ENCODE measurements at places on chromosomes 13 and 19.

- DNase-seq, result peak; percentile 45
Observed at GRCh38 chr19:42129399-42130253, 2.6 kb downstream of the POU2F2 start.

DNA sequence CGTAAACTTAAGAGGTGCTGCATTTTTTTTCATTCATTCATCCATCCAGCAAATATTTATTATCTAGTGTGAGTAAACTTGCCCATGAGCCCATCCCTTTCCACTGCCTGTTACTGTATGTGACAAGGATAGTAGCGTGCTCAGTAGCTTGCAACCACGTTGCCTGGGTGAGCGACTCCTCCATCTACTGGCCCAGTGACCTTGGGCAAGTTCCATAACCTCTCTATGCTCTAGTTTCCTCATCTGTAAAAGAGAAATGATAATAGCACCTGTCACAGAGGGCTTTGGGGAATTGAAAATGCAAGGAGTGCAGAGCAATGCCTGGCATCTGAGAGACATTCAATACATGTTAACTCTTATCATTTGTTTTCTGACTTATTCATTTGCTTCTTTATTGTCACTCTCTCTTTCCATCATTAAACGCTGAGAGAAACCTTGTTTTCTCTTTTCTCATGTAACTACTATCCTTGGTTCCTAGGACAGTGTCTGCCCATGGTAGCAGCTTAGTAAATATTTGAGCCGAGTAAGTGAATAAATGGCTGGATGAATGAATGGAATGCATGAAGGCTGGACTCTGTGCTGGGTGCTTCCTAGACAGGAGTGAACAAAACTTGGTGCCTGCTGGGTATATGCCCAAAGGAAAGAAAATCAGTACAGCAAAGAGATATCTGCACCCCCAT is 19.9 kb downstream of the LRCH1 start:
- no peak for DNase-seq

GRCh38 chr19:35851213-35852028 is 883 bp downstream of the NPHS1 start:
- DNase-seq, result no peak

DNA sequence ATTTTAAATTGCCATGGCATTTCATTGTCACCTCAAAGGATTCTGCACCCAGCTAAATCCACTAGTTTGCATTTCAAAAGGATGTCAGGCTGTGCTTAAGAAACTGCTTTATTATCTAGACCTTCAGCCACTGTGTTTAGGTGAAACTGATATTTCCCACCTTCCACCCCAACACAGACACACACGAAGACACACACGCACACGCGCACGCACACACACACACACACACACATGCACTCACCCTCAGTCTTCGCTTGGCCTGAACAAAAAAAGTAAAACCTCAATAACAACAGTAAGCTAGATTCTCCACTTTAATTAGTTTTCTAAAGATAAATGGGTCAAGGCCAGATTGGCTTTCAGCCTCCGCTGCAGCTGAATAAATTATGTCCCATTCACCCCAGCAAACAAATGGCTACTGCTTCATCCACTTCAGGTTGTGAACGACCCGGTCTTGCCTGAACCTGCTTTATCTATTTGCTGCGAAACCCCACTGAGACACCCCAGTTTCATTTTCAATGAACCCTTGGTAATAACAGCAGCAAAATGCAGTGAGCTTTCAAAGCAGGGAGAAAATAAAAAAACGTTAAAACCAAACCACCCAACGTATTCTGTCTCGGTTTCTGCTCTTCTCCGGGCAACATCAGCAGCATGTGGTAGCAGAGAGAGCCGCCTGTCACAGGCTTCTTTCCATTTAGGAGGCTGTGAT is 166.8 kb downstream of the DCT start:
- DNase-seq, result no peak

- DNase-seq, result no peak
Observed at GRCh38 chr13:59416561-59416960, 747.2 kb downstream of the DIAPH3 start.

GRCh38 chr19:18533058-18533457 is 10.3 kb downstream of the FKBP8 start:
- no peak for DNase-seq

DNA sequence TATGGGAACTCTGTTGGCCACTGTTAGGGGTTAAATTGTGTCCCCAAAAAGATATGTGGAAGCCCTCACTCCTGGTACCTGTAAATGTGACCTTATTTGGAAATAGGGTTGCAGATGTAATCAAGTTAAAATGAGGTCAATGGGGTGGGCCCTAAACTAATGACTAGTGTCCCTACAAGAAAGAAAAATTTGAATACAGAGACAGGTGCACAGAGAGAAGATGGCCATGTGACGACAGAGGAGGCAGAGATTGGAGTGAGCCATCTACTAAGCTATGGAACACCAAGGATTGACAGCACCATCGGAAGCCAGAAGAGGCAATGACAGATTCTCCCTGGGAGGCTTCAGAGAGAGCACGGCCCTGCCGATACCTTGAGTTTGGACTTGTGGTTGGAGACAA is 16.5 kb downstream of the POU2F2 start:
- DNase-seq, result no peak

DNA sequence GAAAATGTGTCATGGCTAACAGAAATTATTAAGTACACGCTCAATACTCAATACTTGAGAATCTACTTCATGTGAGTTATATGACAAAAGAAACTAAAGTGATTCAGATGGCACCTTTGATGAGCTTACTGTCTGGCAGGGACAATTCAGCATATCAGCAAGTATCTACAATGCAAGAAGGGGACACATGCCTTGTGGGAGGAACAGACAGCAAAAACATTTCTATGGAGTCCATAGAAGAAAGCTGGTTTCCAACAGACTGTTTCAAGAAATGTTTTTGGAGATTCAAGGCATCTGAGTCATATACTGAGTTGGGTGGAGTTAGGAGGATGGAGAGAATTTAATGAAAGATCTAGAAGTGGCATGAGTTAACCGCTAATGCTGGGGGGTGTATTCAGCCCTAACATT is 54.7 kb downstream of the MBNL2 start:
- DNase-seq, result no peak

DNA sequence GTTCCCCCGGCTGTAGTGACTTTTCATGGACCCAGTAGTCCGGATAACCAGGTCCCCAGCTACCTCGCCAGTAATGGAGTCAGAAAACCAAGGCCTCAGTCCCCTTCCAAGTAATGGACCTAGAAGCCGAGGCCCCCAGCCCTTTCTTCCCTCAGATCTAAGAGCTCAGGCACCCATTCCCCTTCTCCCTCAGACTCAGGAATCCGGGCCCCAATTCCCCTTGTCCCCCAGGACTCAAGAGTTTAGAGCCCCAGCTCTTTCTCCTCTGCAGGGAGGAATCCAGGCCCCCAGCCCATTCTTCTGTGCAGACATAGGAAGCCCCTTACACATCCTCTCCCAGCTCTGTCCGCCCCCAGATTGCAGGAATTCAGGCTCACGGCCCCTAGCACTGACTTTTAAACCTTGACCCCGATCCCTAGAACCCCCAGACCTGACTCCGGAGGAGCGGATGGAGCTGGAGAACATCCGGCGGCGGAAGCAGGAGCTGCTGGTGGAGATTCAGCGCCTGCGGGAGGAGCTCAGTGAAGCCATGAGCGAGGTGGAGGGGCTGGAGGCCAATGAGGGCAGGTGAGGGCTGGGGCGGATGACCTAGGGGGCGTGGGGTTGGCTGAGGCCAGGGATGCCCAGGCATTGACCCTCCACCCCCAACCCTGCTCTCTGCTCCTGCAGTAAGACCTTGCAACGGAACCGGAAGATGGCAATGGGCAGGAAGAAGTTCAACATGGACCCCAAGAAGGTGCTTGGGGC is 938 bp downstream of the CYTH2 start:
- DNase-seq, result no peak

GRCh38 chr13:103960001-103960400 is 893.8 kb upstream of the SLC10A2 start:
- DNase-seq, result no peak

DNA sequence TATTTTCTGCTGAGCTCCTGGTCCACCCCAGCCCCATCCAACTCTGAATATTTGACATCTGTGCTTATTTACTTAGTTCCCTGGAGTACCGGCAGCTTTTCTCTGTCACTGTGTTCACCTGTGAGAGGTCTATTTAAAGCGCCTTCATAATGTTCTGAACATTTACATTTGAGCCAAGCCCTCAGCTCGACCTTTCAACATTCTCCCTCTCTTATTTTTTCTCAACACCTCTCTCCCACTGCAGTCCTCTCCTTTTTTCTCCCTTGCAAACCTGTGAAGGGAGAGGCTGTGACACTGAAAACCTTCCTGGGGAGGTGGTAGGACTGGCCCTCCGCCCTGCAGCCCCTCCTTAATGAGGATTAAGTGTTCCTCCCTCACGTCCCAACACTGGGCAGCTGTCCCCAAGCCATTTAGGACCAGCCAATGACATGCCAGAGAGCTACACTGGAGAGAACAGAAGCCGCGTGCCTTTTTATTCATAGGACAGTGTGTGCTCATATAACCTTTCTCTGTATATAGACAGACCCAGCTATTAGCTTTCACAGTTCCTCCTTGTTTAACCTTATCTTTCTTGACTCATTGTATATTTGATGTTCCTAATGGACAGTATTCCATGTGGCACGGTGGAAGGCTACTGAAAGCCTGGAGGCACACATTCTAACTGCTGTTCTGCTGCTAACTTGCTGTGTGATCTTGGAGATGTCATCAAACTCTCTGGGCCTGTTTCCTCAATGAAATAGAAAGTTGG is 134.8 kb downstream of the NUFIP1 start:
- no peak for DNase-seq

DNA sequence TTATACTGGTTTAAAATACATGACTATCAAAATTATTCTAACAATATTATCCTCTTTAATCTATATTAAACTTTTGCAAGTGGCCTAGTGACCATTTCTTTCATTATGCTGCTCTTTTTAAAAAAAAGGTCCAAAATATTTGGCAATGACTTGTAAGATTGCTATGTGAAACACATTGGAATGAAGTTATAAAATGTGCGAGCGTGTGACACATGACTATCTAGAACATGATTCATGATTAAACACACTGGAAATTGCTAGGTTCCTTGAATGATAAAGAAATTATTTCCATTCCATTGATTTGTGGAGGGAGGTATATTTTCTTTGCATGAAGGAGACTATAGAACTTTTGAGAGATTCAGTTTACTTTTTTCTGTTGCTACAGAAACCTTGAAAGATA is 739.1 kb downstream of the DIAPH3 start:
- peak; percentile 40 for DNase-seq

- DNase-seq, result no peak
Observed at GRCh38 chr13:20803180-20803965, 29.6 kb upstream of the EEF1AKMT1 start.

DNA sequence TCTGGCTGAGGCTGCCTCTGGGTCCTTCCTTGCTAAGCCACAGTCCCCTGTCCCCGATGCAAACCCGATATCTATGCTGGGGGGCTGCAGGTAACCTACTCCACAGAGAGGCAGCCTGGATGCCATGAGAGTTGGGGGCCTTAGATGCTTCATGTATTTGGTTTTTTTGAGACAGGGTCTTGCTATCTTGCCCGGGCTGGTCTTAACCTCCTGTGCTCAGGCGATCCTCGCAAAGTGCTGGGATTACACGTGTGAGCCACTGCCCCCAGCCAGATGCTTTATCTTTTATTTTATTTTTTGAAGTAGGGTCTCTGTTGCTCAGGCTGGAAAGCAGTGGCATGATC is 1.5 kb downstream of the ATCAY start:
- DNase-seq, result no peak

DNA sequence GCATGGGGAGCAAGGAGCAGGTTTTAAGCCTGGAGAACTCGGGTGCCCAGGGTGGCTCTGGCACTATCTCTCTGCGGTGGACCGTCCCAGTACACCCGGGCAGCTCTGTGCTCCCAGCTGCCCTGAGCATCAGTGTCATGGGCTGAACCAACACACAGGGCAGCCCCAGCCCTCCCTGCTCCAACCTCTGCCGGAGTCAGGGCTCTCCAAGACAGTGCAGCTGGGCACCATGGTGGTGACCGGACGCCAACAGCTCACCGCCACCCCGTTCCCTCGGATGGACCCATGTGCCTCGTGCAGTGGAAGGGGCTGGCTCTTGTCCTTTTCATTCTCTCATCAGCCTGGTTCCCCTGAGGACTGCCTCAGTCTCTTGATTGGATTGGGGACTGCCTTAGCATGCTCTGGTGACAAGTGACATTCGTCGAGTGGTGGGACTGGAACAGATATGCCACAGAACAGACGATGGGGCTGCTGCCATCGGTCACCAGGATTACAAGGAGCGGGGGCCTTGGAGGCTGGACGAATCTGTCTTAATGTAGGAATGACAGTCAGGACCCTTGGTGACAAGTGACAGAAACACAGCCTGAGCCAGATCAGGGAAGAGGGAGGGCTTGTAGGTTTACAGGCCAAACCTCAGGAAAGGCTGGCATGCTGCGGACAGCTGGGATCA is 25.7 kb upstream of the VSTM2B start:
- no peak for DNase-seq

All from fibroblast of pulmonary artery (primary cell).